ENCODE measurements at places on chromosomes 4 and X.

DNA sequence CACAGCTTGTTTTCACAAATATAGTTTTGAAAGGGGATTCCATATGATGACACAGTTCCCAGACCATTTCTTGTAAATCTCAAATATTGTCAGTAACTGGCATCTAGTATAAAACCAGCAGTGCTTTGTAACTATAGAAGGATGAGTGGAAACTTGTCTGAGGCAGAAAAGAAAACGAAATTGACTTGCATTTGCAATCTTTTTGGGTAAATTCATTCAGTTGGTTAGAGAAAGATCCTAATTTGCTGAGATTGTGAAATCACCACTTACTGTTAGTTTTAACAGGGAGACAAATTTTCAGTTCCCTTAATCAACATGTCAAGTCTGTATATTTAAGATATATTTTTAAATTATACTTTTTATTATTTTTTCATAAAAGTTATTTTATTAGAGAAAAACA, 71.5 kb upstream of the VEGFC start:
- no peak for DNase-seq

GRCh38 chr4:168874083-168874482, 136.0 kb downstream of the CBR4 start:
- no peak for DNase-seq

GRCh38 chr4:176645246-176645960, 147.3 kb downstream of the VEGFC start:
- no peak for DNase-seq

- peak; percentile 48 for DNase-seq
Observed at GRCh38 chr4:39936565-39937418, 40.9 kb downstream of the PDS5A start.

- DNase-seq: no peak
Observed at GRCh38 chr4:15145709-15146108, 143.4 kb downstream of the CPEB2 start.

DNA sequence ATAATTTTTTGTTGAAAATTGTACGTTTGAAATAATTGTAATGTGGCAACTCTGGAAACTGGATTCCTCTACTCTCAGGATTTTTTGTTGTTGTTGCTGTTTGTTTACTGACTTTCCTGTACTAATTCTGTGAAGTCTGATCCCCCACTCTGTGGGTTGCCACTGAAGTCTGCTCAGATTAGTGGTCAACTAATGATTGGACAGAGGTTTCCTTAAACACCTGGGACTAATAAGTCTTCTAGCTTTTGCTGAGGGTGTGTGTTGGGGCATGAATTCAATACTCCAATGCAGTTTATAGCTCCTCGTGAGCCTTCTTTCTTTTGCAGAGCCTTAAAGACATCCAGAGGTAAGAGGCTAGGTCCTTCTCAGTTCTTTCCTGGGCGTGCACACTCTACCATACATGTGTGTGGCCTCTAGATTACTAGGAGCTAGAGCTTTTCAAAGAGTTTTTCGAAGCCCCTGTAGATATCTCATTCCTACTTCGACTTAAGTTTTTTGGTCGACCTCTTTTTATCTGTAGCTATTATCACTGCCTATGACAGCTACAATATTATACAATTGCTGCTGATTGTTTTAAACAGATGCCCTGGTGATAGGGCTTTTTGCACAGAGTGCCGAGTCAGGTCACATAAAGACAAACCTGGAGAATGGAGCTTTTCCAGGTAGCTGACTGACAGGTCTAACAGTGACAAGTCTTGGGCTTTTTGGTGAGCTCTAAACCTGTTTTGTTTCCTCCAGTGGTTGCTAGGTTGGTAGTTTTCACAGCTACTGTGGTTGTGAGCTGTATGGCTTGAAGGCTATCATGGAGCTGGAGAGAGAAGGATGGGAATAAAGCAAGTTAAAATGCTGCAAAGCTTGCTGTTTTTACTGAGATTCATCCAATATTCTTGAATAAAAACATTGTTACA, 34.0 kb downstream of the BMP2K start:
- peak; percentile 14 for DNase-seq

- no peak for DNase-seq
Observed at GRCh38 chr4:117965622-117966021, 68.7 kb upstream of the NDST3 start.

GRCh38 chrX:55796496-55796895, 78.9 kb downstream of the RRAGB start:
- no peak for DNase-seq

DNA sequence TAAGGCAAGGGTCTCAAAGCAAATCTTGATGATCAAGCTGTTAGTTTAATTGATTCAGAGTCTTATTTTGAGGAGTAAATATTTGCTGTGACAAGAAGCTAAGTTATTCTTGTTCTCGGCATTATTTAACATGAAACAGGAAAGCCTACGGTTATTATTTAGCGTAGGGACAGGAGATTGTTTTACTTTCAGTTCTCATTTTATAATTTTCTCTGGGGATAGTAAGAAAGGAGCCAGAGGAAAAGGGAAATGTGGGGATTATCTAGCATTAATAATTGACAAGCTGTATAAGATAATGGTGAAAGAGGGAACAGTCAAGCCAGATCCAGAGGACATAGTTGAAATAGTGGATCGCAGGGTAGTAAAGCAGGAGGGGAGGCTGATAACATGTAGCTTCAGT, 39.7 kb upstream of the PARM1 start:
- DNase-seq: no peak

- DNase-seq: no peak
Observed at GRCh38 chr4:81521708-81522107, 50.0 kb upstream of the RASGEF1B start.

GRCh38 chrX:148422526-148422925, 77.9 kb upstream of the AFF2 start:
- DNase-seq: peak; percentile 83

DNA sequence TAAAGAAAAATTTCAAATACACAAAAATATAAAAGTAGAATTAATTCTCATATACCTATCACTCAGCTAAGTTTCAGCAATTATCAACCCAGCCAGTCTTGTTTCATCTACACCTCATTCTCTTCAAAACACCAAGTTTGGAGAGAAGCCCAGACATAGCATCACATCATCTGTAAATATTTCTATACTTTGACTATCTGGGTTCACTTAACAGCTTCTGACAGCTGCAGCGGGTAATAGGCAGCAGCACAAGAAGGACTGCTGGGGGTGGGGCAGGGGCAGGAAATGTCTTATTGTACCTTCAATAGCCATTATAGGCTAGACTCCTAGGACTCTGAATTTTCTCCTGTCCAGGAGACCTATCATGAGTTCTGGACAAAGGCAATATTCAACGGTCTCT, 54.1 kb downstream of the PHF8 start:
- DNase-seq: no peak

GRCh38 chr4:128590773-128591172, 218.7 kb upstream of the JADE1 start:
- DNase-seq: no peak

- peak; percentile 31 for DNase-seq
Observed at GRCh38 chrX:46820391-46821100, 16.3 kb upstream of the RP2 start.

DNA sequence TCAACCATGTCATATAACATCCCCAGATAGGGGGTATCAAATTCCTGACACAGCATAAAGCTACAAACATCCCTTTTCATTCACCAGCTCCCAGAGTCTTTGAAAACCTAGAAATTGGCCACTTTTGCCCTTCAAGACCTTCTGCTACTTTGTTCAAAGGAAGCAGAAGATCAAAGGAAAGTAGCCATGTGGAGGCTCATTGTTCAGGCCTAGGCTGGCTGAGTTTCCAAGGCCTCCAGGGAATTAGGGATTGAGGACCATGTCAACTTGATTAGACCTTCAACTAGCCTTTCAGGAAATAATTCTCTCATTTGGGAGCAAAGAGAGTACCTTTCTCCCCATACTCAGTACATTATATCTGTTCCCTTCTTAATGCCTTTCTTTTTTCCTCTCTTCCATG, 66.8 kb upstream of the ATXN3L start:
- no peak for DNase-seq

DNA sequence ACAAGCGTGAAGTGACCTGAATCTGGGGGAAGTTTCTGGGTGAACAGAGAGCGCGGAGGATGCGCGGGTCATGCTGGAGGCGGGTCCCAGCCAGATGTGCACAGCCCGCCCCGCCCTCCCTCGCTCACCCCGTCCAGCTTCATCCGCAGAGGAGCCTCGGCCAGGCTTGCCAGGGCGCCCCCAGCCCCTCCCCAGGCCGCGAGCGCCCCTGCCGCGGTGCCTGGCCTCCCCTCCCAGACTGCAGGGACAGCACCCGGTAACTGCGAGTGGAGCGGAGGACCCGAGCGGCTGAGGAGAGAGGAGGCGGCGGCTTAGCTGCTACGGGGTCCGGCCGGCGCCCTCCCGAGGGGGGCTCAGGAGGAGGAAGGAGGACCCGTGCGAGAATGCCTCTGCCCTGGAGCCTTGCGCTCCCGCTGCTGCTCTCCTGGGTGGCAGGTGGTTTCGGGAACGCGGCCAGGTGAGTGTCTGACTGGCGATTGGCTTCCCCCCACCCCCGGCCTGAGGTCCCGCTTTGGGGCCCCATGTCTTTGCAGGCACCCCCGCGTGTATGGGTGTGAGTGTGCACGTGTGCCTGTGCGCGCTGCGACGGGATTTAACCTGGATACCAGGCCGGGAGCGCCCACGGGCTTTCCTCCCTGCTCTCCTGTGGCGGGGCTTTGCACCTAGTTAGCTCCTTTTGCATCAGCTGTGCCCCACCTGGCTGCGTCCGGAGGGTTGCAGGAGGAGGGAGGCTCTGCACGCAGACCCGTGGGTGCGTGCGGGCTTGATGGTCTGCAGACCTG, at the start of gene EGFL6:
Gene EGFL6 (plus strand): TSS at position 123 of the 782 bp plus-strand sequence. CDS start 261 bp downstream, at position 384.
- DNase-seq: no peak

DNA sequence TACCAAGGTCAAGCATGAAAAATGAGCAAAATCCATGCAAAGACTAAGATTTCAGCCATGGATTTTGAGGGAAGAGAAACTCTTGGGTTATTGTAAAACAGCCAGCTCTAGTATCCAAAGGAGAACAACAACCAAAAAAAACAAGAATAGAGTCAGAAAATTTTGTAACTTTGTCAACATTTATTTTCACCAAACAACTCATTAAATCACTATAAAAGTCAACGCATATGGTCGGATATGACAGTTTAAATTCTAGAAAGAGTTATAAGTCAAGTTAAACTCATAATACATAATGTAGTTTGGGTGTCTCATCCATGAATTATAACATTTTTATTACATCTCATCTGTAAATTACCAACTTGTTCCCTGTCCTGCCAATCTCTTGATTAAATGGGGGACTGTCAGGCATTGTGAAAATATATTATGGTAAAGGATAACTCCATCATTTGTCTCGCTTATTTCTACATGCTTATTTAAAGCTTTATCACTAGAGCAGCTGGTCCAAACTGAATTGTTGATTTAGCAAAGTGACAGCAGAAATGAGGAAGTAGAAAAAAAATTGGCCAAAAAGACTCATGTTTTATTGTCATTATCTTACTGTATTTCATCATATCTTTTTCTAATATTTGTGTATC, 224.8 kb upstream of the NOCT start:
- DNase-seq: no peak

Measured in mammary epithelial cell (primary cell).